ENCODE measurements at places on chromosomes 12 and 14. TPM values are rescaled to one million over a fixed set of nuclear protein-coding genes. Genes with fewer than 3 reads are reported as not detected.

Gene KRT74
- total RNA-seq, result not detected

GRCh38 chr12:124655698-124656516 is 88.5 kb upstream of the NCOR2 start:
- DNase-seq, result peak; percentile 81

DNA sequence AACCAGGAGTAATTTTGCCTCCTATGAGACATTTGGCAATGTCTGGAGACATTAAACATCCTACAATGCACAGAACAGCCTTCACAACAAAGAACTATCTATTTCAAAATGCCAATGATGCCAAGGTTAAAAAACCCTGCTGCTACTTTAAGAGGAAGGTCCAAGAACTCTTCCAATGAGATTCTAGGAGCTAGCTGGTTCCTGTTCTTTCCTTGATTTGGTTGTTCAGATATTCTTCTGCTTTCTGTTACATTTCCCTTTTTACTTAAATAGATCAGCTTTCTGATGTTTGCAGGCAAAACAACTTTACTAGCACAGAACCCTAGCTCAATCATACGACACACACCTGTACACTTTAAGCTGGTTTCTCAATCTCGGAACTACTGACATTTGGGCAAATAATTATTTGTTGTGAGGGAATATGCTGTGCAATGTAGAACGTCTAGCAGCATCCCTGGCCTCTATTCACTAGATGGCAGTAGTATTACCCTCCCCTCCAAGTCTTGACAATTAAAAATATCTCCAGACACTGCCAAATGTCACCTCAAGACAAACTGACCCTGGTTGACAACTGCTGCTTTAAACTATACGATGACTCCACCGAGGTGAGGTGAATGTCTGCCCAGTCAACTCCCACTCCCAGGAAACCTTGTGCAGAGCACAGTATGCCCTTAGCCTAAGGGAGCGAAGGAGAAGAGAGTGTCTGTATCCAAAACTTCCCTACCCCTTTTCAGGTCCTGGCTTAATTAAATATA is 4.4 kb downstream of the BLTP3B start:
- no peak for DNase-seq

DNA sequence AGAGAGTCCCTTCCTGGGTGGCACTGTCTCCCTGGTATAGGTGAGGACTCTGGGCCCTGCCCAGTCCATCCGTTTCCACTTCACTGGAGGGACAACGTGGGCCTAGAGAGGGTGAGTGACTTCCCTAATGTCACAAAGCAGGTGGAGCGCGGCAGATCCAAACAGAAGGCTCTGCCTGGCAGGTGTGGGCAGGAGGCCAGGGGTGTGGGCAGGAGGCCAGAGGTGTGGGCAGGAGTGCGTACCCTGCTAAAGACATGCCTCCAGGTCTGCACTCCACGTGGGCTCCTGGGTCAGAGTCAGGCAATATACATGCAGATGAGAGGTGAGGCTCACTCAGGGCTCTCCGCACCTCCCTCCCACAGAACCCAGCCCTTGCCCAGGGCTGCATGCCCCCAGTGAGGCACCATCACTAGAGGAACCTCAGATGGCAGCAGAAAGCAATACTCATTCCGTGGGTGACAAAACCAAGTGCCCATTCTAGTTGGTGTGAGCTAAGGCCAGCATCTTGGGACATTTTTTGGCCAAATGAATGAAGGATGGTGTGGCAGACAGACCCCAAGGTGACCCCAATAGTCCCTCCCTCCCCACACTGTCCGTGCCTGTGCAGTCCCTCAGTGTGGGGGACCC is 271.6 kb upstream of the RTL1 start:
- no peak for DNase-seq

- DNase-seq, result no peak
These were observed 49.3 kb downstream of the CDK17 start for GRCh38 chr12:96350982-96351381.

DNA sequence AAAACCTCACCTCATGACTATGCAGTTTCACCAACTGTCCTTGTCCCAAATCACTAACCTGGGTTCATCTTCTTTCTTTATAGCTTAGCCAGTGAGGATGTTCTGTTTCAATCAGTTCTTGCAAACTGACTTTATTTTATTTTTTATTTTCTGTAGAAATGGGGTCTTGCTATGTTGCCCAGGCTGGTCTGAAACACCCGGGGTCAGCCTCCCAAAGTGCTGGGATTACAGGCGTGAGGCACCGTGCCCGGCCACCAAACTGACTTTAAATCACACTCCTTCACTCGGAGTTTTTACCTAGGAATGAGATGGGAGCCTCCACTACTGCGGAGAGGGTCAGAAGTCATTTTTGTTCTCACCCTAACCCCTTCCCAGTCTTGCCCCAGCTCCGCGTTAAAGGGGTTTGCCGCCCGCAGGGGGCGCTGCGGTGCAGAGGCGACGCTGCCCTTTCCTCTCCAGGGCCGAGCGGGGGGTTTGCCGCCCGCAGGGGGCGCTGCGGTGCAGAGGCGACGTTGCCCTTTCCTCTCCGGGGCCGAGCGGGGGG is 7.0 kb upstream of the B4GALNT3 start:
- DNase-seq, result no peak

Data from HFFc6 (cell line).